ENCODE measurements at places on chromosomes 5 and 9. TPM values are rescaled to one million over a fixed set of nuclear protein-coding genes. Genes with fewer than 3 reads are reported as not detected.
A peak's percentile ranks its signal among the peaks of the same experiment; 100 is the strongest.

GRCh38 chr5:33792559-33792958, 99.2 kb downstream of the ADAMTS12 start:
- H3K27me3 ChIP-seq = no peaks in the 10 kb centered on the region
- DNase-seq = no peak
- H3K27ac ChIP-seq = no peak overlapping the region
- no peak overlapping the region for H3K4me3 ChIP-seq
- no peaks in the 10 kb centered on the region for H3K36me3 ChIP-seq

DNA sequence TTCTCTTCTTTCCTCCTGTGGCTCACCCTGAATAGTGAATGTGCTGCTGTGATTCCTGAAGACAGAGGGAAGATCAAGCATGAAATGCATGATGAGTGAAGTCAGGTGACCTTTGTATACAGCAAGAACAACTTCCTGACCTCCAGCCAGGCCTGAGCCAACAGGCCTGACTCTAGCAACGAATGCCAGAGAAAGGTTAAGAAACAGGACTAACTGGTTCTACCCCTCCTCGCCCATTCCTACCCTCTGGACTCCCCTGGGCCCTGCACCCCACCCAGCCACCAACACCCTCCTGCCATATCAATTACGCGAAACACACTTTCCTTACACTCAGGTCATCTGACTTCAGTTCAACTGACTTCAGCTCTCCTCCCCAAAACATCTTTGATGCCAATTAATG, 4.9 kb downstream of the SUSD1 start:
- DNase-seq = peak; percentile 88
- H3K27me3 ChIP-seq = no peaks in the 10 kb centered on the region
- H3K4me3 ChIP-seq = no peak overlapping the region
- peak overlapping the region; percentile 91 for H3K27ac ChIP-seq
- H3K36me3 ChIP-seq = no peaks in the 10 kb centered on the region

- H3K4me3 ChIP-seq = no peak overlapping the region
- no peak overlapping the region for H3K27ac ChIP-seq
- no peaks in the 10 kb centered on the region for H3K36me3 ChIP-seq
- DNase-seq = no peak
- H3K4me1 ChIP-seq = no peaks in the 10 kb centered on the region
- H3K27me3 ChIP-seq = no peaks in the 10 kb centered on the region
Observed at GRCh38 chr9:113425072-113425471, 14.5 kb downstream of the C9orf43 start.

The SLC31A1 gene
- polyA plus RNA-seq = 32.2 TPM

GRCh38 chr5:2753452-2754420, 2.3 kb upstream of the IRX2 start:
- no peak for DNase-seq
- no peaks in the 10 kb centered on the region for H3K4me1 ChIP-seq
- no peak overlapping the region for H3K4me3 ChIP-seq
- H3K27ac ChIP-seq = no peak overlapping the region
- H3K27me3 ChIP-seq = peaks cover 86% of the 10 kb centered on the region

The FIBCD1 gene
- polyA plus RNA-seq = 1.5 TPM

The SAXO1 gene
- 0.06 TPM for polyA plus RNA-seq

The ADRA1B gene
- 0.12 TPM for polyA plus RNA-seq

DNA sequence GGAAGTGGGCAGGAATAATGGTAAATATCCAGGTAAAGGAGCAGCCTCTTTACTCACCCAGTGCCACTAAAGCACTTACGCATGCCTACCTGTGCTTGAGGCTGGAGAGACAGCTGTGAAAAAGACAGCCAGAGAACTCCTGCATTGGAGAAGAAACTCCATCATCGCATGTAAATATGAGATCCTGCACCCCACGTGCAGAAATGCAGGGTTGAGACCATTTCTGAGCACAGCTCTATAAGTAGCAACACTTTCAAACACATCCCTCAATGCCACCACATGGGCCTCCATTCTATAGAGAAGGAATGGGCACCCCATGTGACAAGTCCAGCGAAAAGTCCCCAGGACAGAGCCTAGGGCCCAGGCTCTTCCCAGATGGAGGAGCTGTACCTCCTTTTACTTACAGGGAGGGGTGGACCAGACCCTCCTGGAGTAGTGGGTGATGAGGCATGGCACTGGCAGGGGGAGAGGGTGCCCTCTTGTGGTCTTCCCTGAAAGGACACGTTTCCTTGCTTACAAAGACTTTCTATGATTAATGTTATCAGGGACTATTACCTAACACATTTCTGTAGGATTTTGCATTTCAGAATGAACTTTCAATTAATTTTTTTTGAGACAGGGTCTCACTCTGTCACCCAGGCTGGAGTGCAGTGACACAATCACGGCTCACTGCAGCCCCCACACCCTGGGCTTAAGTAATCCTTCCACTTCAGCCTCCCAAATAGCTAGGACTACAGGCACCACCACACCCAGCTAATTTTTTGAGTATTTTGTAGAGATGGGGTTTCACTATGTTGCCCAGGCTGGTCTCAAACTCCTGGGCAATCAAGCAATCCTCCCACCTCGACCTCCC, 55.3 kb upstream of the IL17B start:
- peaks cover 13% of the 10 kb centered on the region for H3K36me3 ChIP-seq
- DNase-seq = no peak
- no peaks in the 10 kb centered on the region for H3K27me3 ChIP-seq
- peak overlapping the region; percentile 24 for H3K27ac ChIP-seq
- H3K4me3 ChIP-seq = no peak overlapping the region
- H3K4me1 ChIP-seq = no peaks in the 10 kb centered on the region

- no peaks in the 10 kb centered on the region for H3K4me1 ChIP-seq
- H3K27me3 ChIP-seq = peaks cover 8% of the 10 kb centered on the region
- H3K27ac ChIP-seq = no peak overlapping the region
- no peak for DNase-seq
- no peaks in the 10 kb centered on the region for H3K36me3 ChIP-seq
- H3K4me3 ChIP-seq = no peak overlapping the region
Observed at GRCh38 chr9:133572821-133573361, 36.3 kb downstream of the FAM163B start.

The KCNMB1 gene
- polyA plus RNA-seq = 6.5 TPM

DNA sequence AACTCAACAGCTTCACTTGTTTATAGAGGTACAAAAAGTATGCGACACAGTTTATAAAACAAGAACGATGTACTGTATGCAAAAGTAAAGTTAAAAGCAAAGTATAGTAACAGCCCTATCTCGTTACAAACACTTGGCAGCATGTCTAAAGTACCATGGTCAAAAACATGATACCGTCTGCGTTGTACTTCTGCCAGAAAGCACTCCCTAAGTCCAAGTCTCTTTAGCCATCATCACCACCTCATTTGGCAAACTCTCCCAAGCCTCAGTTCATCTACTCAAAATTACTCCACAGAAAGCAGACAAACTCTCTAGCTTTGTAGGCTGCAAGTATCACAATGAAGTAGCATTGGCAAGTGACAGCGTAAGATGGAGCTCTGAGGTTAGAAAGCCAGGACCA, 73.4 kb downstream of the NFIB start:
- H3K4me3 ChIP-seq = no peak overlapping the region
- H3K27ac ChIP-seq = no peak overlapping the region

DNA sequence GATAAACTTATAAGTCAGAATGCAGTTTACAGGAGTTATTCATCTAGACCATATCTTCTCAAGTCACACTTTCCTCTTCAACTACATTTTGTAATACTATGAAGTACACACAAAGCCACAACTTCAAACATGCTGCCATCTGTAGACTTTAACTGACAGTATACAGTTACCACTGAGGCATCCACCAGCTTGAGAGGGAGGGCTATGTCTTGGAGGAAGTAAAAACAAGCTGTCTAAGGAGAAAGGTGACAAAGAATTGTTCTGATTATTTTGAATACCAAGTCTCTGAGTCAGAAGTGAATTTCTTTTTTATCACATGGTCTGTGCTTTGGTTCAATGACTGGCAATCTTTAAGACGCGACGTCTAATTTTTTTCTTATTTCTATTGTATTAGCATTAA, 97.6 kb upstream of the CDH10 start:
- no peak overlapping the region for H3K4me3 ChIP-seq
- no peaks in the 10 kb centered on the region for H3K27me3 ChIP-seq
- H3K4me1 ChIP-seq = no peaks in the 10 kb centered on the region
- no peak overlapping the region for H3K27ac ChIP-seq
- no peak for DNase-seq

DNA sequence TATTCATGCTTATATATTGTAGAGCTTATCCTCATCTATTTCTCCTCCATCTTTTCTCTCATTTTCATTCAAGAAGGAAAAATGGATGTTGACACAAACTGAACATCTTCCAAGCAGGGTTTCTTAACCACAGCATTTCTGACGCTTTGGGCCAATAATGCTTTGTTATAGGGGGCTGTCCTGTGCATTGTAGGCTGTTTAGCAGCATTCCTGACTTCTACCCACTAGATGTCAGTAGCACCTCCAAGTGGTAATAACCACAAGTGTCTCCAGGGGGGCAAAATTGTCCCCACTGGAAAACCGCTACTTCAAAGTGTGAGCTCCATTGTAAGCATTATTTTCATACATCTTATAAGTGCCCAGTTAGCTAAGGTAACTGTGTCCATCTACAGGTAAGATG, 2.6 kb upstream of the TXNDC8 start:
- no peaks in the 10 kb centered on the region for H3K36me3 ChIP-seq
- H3K27ac ChIP-seq = no peak overlapping the region
- no peak for DNase-seq
- no peaks in the 10 kb centered on the region for H3K4me1 ChIP-seq
